Right renal pelvis (tissue), 4 donors: ENCODE measurements at places on chromosomes 3 and 15.

- no peak for DNase-seq
Measured at GRCh38 chr3:101868534-101869464, 19.5 kb downstream of the NFKBIZ start.

DNA sequence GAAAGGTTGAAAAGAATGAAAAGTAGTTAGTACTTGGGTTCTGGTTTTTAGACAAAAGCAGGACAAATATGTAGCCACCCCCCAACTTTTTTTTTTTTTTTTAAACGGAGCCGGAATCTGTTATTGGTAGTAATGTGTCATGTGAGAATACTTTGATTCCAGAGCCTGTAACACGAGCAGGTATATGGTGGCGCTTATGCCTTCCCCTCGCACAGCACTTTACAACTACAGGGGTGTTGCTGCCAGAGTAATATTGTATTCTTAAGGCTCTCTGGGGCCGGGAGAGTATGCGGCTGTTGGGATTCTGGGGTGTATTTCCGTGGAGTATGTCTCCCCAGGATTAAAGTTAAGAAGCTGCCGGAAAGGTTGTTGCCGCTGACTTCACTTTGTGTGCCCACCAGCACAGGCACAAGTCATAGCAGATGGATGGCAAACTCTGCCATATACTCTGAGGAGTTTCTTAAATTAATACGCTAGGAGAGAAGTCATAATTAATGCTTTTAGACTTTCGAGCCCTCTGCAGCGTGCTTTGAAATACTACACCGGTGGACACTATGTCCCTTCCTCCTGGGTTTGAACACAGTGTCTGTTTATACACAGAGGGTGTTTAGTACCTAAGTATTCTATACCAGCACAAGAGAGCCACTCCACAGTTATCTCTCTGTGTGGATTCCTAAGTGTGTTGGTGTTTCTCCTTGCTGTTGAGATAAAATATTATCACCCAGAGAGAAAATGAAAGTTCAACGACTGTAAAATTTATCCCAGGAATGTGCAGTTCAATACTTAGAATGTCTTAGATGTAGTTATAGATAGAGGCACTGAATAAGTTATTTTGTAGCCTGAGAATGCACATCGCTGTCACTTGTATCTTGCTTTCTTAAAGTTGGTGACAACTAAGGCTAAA lies 1.4 kb downstream of the MBNL1 start:
- peak; percentile 64 for DNase-seq

GRCh38 chr15:88624156-88624970 lies 3.2 kb downstream of the AEN start:
- peak; percentile 41 for DNase-seq

- DNase-seq: no peak
Measured at GRCh38 chr15:69456208-69457166, 3.9 kb downstream of the RPLP1 start.

DNA sequence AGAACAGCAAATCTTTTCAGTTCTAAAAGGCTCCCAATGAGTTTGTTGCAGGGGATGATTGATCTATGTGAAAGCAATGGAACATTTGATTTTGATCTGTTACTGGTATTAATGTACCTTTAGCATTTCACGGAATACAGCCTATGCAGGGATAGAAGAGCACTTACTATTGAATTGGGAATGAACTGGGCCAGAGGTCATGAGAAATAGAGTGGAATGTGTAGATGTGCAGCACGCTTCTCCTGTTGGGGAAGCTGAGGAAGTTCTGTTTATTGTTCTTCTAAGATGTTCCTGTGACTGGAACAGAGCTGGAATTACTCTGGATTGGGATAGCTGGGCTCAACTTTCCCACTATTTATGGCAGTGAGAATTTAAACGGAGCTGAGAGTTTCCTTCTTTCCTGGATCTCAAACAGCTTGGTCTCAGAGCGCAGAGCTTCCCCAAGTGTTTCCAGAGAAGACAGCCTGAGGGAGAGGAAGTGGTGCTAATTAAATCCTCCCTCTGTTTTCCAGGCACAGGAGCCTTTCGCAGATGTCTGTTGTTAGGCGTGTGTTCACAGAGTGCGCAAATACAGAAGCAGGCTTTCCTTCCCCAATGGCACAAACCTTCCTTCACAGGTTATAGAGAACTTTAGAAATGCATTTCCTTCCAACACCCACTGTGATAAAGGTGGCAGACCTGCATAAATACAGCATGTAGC lies 32.5 kb downstream of the TPRG1 start:
- DNase-seq: no peak

GRCh38 chr15:60218256-60218655 lies 179.5 kb downstream of the ANXA2 start:
- no peak for DNase-seq

GRCh38 chr15:86620641-86621349 lies 541.1 kb downstream of the AGBL1 start:
- DNase-seq: no peak

DNA sequence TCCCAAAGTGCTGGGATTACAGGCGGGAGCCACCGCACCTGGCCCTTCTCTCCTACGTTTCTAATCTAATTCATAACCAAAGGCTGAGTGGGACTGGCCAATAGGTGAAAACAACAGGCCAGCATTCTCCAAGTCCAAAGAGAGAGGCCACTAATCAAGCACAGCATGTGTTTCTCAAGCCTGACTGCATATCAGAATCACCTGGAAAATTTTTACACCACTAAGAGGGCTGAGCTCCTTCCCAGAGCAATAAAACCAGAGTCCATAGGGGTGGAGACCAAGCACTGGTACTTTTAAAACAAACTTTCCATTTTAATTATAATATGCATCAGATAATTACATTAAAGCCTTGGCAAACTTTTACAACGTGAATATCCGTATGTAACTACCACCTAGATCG lies 254.4 kb downstream of the OPA1 start:
- no peak for DNase-seq

DNA sequence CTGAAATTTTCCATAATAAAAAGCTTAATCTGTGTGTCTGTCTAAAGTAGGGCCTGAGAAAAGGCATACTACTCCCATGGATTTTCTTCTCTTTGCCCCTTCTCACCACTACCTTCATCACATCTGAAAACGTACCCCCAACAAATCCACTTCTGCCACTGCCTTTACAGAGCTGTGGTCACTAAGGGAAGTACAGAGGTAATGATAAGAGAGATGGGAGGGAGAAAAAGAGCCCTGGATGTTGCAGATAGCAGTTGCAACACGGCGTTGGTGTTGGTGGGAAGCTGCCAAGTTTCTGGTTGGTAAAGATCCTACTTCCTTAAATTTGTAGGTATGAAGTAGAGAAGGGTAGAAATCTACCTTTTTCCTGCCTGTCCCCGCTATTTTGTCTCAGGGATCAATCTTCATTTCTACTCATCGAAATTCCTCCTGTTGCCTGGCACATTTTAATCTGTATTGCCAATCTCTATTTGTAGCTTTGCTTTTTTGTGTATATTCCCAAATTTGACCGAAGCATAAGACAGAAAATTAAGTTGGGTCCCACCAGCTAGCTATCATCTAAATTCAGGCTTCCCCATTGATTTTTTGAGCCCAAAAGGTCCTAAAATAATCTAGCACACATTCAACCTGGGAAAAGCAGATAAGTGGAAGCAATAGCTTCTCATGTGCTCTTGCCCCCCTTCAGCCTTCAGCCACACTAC lies 102.9 kb downstream of the TFDP2 start:
- no peak for DNase-seq

- no peak for DNase-seq
Measured at GRCh38 chr3:116064646-116065045, 380.6 kb downstream of the LSAMP start.

DNA sequence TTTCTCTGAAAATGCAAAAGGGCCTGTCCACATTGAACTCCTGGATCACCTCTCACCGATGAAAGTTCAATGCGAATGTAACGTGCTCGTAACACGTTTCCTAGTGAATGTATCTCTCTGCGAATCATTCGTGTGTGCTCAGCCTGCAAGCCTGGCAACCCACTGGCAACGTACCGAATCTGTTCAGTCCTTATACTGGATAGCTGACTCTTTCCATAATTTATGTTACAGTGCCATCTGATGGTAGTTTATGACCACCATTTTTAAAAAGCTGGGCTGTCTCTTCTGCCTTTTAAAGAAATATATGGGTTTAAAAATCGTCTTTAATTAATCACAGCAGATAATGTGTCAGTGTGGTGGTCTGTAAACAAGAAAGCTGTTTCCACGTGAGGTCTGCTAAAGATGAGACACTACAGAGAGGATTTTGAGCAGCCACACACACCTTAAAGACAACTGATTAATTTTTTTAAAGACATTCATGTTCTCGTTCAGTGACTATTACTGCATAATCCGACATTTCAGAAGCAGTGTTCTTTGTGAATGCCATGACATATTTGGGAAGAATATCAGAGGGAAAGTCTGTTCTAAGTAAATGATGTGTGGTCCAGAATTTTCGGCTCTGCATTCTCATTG lies 69.4 kb upstream of the FOXP1 start:
- no peak for DNase-seq
